ENCODE measurements at places on chromosomes 7 and 10.

DNA sequence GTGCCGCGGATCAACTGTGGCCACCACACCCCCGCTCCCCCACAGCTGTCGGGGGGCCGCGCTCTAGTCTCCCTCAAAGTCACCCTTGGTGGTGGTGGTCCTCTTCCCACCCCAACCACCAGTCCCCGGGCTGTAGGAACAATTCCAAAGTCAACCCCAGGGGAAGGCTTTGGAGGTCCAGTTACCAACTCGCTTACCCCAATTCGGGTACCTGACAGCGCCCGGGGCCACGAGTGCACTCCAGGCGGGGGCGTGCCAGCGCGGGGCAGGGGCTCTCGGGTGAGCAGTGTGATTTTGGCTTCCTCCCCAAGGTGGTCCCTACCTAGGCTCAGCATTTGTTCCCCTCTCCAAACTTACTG is 584 bp upstream of the ZMIZ1 start:
- DNase-seq, result no peak

DNA sequence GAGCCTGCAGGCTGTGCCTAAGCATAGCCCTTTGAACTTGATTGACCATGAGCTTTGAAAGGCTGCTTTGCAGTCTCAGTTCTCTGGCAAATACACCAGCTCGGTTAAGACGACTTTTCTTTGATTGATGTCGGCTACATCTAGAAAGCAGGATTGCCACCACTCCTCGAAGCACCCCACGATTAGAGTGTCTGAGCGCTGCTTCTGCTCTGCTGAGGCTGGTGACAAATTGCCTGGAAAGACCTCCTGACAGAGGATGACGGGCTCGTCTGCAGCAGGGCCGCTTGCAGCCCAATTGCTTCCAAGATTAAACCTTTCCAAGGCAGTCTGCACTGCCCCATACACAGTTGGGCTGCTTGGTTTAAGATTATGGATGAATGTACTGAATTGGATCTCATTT is 182.0 kb downstream of the CUX1 start:
- no peak for DNase-seq

GRCh38 chr7:107641676-107642075 is 19.0 kb upstream of the SLC26A4 start:
- no peak for DNase-seq

- DNase-seq, result no peak
Observed at GRCh38 chr10:69383558-69383957, 33.2 kb downstream of the TACR2 start.

GRCh38 chr10:61882621-61883370 is 18.7 kb upstream of the ARID5B start:
- no peak for DNase-seq

DNA sequence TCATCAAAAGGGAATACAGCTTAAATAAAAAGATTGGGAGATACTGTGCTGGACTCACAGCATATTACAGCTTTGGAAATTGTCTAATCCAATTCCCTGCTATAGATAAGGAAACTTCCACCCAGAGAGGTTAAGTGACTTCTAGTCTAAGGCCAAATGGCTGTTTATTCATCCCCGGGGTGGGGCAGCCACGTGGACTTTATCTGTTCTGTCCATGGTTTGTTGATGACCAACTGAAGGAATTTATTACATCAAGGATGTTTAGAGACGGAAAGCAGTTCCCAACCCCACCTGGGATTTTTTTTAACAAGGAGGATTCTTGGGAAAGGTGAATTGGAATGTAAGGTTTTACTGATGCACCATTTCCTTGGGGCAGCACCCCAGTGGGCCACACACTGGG is 88.6 kb downstream of the ATXN7L1 start:
- no peak for DNase-seq

GRCh38 chr10:21989453-21990154 is 13.9 kb downstream of the DNAJC1 start:
- DNase-seq, result peak; percentile 43

DNA sequence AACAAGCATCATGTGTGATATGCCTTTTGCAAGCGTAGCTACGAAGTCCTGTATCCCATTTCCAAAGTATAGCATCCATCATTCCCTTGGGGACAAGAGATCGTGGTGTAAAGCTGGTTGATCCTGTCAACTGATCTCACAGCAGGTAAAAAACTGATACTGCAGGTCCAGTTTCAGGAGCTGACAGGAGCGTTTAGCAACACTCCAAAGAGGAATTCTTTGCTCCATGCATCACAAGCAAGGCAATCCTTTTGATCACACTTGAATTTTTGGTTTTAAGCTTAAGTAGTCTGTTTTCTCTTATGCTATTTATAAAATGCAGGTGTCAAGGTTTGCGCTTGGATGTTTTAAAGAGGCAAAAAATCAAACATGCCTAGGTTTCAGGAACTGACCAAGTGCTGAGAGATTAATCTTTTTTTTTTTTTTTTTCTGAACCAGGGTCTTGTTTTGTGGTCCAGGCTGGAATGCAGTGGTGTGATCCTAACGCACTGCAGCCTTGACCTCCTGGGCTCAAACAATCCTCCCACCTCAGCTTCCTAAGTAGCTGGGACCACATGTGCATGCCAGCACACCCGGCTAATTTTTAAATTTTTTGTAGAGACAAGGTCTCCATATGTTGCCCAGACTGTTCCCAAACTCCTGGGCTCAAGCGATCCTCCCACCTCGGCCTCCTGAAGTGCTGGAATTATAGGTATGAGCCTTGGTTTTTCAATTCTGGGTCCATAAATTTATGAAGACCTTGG is 1.8 kb upstream of the ZDHHC4 start:
- DNase-seq, result no peak

DNA sequence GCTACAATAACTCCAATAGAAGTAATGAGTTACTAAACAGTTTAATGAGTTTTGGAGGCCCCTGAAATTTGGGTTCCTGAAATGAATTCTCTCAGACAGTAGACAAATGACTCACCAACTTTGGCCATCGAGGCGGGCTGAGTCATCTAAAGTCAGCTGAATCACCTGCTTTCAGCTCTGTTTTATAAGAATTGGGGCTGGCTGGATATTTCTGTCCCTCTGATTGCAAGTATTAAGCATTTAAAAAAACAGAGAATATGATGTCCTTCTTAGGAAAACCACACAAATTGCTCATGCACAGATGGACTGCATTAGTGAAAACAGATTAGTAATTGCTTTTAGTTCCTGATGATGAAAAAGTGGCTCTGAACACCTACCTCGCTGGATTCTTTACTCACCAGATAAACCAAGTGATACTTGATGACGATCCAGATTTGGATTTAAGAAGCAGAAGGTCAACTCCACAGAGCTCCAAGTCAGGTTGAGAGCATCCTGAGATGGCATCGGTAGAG is 59.1 kb downstream of the ZNF365 start:
- no peak for DNase-seq

DNA sequence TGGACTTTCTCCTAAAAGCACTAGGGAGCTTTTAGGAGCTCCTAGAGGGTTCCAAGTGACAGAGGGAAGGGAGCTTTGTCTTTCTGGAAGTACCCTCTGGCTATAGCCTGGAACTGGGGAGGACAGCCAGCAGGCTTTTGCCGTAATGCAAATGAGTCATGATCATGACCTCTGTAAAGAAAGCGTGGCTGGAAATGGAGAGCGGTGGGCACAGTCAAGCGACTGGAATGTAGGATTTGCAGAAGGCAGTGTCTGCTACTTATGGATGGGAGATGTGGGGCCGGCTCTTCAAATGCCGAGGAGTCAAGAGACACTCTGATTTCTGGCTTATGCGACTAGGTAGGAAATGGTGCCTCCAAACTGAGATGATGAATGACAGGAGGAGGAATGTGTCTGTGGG is 34.6 kb upstream of the PLPP4 start:
- DNase-seq, result no peak

GRCh38 chr7:117827862-117828261 is 45.4 kb downstream of the CTTNBP2 start:
- DNase-seq, result no peak

DNA sequence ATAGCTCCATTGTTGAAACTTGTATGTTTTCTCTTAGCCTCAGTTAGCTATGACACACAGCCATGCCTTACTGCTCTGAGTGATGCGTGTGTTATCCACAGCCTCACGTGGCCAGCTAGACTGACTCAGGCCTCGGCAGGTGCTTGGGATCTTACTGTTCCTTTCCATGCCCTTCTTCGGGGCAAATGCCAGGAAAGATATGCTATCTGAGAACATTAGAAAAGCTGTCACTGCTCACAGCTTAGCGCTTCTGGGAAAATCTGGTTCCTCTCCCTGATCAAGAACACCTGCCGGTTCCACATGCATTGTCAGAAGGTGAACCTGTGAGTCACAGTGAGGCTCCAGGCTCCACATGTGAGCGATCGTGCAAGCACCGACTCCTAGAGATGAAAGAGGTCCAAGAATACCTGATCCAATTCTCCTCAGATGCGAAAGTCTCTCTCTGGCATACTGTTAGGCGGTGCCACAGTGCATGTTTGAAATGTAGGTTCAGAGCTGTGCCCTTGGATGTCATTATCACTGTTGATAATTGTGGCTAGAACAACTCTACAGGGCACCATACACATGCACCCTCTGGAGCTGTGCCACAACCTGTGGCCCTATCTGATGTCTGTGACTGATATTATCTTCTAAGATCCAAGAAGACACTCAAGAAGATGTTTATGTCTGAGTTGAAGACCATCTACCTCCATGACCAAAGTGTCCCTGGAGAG is 247.8 kb upstream of the IGFBP3 start:
- DNase-seq, result no peak

GRCh38 chr10:69321039-69321715 is 42.9 kb downstream of the HK1 start:
- no peak for DNase-seq

DNA sequence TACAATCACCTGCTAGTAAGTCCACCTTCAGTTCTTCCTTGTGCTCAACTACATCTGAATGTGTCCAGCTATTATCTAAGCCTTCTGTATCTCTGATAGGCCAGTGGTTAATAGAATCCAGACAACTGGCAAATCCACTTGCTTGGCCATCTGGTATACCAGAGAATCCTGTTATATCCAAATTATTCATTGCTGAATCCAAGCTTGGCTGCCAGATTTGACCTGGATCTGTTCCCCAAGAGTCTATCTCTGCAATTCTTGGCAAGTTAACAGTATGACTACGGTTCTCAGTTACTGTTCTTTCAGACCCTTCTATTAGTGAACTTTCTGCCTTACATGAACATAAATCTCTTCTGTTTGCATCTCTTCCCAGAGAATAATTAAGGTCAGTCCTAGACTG is 154.6 kb upstream of the TARP start:
- no peak for DNase-seq
